CMK (cell line): ENCODE measurements at places on chromosomes 3 and 15.

DNA sequence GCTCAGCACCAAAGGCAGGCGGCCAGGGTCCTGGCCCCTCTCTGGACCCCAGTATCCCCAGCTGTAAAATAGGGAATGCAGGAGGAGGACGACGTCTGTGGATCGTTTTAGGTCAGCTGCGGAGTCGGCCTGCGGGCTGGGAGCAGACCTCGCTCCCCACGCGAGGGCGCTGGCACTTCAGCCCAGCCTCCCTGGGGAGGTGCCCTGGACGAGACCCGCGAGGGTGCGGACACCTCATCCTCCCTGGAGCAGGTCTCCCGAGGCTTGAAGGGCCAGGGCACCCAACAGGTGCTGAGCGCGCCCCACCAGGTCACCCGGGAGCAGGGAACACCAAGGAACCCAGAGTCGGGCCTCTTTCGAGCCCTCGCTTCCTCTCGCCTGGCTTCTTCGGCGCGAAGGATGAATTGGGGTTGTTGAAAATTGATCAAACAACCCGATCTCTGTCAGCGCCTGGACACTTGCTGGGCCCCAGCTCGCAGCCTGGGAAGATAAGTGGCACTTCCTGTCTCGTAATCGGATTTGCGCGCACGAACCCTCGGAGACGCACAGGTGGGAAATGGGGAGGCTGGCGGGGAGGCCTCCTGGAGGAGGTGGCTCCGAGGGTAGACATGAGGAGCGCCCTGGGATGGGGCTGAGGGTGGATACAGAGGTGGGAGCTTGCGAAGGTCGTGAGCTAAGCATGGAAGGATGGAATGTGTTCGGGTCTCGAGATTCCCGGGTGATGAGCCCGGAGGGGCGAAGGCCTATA is 588 bp upstream of the VIPR1 start:
- DNase-seq: no peak

DNA sequence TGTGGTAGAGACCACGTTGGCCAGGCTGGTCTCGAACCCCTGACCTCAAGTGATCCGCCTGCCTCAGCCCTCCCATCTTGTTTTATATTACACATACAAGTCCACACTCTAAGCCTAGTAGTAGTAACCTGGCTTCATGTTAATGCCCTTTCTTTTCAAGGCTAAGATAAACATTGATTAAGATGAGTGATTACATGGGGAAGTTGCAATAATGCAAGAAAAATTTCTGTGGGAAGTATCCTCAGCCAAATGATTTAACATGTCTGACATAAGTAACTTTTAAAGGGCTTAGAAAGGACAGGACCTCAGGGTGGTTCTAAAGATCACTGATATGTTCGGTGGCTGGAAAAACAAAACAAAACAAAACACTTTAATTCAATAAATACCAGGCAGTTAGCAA is 72.1 kb downstream of the SFMBT1 start:
- no peak for DNase-seq

- DNase-seq: no peak
Measured at GRCh38 chr3:48042071-48042760, 26.0 kb upstream of the MAP4 start.

DNA sequence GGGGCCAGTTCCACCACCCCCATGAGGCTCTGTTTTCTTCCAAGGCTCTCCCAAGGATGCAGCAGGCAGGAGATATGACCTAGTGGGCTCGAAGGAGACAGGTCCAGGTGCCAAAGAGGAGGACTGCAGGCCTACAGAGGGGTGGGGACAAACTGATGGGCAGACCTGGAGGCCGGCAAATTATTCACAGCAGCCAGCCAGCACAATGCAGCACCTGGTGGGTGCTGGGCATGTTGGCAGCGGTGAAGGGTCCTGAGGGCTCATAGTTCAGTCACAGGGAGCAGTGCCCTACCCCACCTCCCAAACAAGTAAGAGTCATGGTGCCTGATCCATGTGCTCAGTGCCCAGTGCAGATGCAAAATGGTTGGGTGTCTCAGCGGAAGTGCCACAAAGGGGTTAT is 171.7 kb downstream of the ABHD5 start:
- no peak for DNase-seq

DNA sequence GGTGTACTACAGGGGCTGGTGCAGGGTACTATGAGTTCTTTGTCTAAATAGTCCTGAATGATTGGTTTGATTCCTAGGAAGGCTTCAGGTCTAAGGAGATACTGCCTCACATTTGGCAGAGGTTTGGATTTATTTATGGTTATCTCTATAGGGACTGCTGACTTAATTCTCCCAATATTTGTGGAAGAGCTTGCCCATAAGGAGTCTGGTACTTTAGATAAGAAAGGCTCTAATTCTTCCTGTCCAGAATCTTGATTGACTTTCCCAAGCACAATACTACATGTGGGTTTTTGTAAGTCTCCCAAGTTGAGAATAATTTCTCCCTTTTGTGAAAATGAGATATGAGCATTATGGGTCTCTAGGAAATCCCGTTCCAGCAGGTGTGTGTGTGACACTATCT is 36.7 kb upstream of the AP4E1 start:
- DNase-seq: no peak

- no peak for DNase-seq
Measured at GRCh38 chr3:198080521-198081384, 120.7 kb downstream of the LMLN start.

DNA sequence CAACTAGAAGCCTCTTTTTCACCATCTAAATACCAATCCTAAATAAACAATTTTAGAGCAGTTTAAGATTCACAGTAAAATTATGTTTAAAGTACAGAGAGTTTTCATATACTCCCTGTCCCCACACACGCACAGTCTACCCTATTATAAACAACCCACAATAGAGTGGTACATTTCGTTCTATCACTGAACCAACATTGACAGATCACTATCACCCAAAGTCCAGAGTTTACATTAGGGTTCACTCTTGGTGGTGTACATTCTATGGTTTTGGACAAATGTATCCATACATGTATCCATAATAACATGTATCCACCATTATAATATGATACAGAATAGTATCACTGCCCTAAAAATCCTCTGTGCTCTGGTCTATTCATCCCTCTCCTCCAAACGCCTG is 89.0 kb downstream of the MLH1 start:
- no peak for DNase-seq

DNA sequence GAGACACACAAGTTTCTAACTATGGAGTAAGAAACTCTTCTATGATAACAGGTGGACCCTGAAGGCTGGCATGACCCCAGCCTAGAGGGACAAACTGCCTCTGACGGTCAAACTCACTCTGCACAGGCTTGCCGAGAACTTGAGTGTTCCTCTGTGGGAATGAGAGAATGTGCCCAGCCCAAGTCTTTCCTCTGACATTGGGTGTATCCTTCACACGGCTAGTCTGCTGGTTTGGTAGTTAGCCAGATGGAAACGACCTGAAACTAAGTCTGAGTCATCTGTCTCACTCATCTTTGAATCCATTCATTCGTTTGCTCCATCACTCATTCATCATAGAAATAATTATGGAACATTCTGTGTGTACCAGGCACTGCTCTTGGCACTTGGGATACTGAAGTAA is 198.4 kb downstream of the ATP10A start:
- no peak for DNase-seq

- no peak for DNase-seq
Measured at GRCh38 chr3:191958980-191959671, 498.2 kb downstream of the PYDC2 start.

DNA sequence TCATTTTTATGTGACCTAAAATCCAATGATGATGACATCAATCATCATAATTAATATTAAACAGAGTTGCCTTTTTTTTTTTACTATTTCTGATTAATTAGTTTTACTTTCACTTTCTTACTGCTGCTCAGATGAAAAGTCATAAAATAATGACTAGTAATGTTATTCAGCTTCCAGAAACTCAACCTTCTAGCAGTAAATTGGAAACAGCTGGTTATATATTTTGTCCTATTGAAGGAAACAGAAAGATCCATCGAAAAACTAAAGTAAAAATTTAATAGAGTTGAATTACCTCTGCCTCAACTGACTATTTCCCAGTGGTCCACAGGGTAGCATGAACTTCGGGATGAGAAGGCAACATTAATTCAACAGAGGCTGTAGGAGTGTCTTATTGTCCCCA is 107.1 kb upstream of the PTX3 start:
- DNase-seq: no peak

GRCh38 chr3:69746119-69746518 is 6.9 kb downstream of the MITF start:
- no peak for DNase-seq

DNA sequence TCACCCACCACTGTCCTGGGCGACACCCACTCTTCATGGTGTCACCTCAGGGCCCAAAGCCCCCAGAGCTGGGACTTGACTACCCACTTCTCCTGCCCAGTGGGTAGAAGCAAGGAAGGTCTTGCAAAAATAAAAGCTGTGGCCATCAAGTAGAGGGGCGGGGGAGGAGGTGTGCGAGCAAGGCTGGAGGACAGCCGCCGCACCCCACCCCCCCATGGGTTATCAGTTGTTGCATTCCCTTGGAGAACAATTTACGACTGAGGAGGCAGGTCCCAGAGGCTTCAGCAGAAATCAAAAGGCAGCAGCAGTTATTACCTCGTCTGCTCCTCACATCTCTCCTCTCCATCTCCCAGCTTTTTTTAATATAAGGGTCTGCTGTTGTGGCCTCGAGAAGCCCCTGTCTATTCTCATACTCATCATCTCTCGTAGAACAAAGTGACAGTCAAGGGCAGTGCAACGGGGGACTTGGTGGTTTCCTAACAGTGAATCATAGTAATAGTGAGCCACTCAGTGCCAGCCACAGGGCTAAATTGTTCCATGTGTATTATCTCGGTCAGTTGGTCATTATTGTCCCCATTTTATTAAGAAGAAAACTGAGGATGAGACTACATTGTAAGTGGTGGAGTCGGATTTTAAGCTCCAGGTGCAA is 116.4 kb downstream of the PDCD6IP start:
- no peak for DNase-seq

DNA sequence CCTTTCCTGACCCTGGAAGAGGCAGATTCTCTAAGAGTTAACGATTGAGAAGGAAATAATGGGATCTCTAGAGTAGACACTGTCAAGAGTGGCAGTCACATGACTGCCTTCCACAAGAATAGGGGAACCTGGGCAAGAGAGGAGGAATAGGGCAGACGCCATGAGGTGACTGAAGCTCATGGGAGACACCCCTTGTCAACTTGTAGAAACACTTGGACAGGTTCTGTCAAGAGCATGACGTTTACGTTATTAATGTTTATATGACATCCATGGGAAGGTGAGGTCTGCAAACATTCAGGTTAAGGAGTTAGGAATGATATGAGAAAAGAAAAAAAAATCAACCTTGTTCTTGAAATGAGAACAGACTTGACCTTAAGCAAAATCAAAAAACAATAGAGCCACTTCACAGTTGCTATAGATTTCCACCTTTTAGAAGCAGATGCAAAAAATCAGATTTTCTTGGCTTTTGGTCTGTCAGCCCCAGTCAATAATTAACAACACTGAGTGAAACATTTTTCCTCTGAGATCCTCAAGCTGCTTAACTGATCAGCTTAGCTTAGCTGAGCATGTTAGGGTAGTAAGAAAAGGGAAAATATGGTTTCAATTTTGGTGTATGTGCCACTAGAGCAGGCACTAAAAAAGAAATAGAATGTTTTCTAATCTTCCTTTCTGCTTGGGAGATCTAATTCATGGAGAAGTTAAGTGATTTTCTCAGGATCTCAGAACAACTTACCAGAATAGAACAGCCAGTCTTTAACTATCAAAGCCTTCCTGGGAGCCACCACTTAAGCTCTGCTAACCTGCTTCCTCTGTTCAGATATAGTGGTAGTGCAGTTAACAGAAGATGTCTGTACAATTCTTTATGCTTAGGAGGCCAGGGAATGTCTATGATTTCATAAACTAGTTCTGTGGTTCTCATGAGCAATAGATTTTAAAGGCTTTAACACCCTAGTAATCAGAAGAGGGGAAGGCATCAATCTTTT is 116.9 kb downstream of the B3GALNT1 start:
- no peak for DNase-seq

DNA sequence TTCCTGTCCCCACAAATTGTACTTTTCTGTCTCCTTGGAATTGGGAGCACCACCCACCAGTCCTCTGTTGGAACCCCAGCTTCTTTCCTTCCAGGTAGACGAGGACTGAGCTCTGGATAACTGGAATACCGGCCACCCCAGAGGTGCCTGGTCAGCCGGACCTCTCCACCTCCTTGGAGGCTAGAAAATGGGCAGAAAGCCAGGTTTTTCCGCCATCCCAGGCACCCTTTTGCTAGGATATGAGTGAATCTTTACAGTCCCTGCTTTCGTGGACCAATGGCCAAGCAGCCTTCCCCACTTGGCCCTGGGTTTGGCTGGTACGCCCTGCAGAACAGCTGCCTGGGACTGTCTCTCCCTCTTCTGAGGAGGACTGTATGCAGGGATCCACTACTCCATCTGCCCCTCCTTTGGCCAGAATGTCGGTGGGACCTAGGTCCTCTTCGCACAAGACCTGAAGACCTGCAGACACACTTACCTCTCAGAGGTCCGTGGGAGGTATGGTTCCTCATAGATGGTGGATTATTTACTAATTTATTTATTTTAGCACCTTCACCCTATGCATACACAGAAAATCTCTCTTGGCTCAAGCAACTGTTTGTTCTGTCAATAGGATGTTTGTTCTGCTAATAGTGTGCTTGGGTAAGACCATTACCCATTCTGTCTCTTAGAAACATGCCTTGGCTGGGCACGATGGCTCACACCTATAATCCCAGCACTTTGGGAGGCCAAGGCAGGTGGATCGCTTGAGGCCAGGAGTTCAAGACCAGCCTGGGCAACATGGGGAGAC is 8.6 kb upstream of the CHAC1 start:
- DNase-seq: no peak

GRCh38 chr3:10192953-10193691 is 28.4 kb downstream of the IRAK2 start:
- no peak for DNase-seq

DNA sequence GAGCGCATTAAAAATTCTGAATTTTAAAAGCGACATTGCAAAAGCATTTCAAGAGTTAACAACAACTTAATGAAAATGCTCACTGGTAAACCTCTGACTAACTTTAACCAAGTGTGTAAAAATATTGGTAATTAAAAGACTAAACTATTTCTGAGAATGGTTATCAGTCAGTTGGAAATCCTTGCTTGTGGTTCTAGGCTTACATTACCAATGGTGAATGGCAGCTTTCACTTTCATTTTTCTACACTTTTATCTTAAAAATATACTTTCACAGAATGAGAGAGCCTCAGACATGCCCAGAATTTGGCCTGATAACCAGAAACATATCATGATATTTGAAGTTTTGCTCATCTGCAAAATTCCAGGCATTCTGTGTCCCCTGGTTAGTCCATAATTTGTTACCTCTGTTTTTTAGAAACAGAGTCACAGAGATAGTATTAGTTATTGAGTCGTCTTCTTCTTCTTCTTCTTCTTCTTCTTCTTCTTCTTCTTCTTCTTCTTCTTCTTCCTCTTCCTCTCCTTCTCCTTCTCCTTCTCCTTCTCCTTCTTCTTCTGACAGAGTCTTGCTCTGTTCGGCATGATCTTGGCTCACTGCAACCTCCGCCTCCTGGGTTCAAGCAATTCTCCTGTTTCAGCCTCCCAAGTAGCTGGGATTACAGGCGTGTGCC is 5.5 kb upstream of the RNF111 start:
- DNase-seq: no peak

- DNase-seq: no peak
Measured at GRCh38 chr3:124927574-124928045, 6.9 kb downstream of the MUC13 start.
